GM12891 (cell line): ENCODE measurements at places on chromosomes 6 and 20.

DNA sequence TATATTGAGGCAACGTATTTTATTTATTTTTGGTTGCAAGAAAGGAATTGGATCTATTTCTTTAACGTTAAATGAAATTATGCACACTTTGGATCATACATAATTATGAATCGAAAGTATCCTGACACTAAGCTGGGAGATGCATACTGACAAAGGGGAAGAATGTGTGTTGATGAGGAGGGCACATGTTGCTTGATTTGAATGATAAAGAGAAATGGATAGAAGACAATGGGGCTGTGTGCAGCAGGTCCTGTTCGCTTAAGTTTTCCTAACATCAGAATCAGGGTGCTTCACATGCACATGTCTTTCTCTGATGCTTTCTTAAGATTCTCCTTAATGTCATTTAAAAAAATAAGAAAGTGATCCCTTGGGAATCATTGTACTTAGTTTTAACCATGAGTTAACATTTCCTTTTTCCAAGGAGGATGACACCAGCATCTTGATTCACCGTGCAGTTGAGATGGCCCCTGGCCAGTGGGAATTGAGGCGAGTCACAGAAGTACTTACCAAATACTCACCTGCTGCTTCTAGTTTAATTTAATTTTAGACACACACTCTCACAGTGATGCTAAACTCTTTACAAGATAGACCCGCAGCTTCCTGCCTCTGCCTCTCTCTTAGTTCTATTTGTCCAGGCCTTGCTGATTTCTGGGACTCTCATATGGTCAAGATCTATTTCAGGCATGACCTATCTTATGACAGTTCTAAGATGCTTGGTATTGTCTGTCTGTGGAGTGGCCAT, 116.5 kb downstream of the CLIC5 start:
- DNase-seq = no peak

GRCh38 chr6:5680095-5680494, 326.6 kb downstream of the NRN1 start:
- no peak for DNase-seq

GRCh38 chr20:22974354-22974753, 60.8 kb upstream of the SSTR4 start:
- DNase-seq = no peak

GRCh38 chr6:34207695-34208443, 28.8 kb upstream of the HMGA1 start:
- no peak for DNase-seq

DNA sequence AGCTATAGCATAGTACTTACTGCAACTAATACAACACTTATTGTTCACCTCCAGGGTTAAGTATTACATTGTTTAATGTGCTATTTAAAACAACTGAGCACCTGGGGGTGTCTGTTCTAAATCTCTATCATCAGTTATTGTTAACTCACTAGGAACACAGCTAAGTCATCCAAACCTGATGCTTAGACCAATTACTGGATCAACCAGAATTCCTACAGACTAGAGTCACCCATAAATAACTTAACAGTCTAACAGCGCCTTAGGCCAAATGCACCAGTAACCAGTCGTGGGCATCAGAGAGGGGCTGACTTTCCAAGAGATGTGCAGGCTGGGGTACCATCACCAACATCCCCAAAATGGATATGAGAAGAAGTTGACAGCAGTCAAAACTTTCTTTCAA, 110.7 kb downstream of the ADTRP start:
- no peak for DNase-seq

DNA sequence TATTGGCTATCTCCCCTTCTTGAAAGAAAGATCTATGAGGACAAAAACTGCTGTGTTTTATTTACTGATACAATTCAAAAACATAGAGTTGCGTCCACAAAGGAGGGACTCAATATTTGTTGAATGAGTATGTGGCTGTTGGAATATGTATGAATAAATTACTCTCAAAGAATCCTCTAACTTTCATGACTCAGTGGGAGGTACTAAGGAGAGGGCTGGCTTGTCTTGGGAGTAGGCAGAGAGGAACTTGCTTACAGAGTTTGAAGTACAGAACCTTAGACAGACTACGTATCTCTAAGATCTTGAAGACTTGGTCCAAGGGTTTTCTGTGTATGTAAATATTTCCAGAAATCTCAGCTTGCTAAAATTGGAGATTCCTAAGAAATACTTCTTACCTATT, 504.0 kb upstream of the PTCHD4 start:
- DNase-seq = no peak

DNA sequence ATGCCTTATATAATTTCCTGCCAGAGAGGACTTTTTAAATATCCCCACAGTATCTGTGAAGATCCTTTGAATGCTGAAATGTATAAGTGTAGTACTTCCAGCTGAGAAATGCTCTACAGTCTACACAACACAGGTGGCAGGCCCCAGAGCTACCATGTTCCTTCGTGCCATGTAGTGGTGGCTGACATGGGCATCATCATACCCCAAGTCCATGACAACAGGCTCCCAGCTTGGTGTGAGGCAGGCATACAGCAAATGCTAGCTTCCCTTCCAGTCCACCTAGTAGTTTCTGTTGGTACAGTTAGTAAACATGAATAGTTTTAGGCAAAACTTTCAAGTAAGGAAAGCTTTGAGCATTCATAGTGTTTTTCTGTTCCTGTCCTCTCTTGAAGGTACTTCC, 61.2 kb upstream of the EMILIN3 start:
- no peak for DNase-seq

- no peak for DNase-seq
Observed at GRCh38 chr20:44924541-44924940, 14.7 kb downstream of the PABPC1L start.

- DNase-seq = no peak
Observed at GRCh38 chr6:108020472-108021116, 53.9 kb downstream of the OSTM1 start.

- no peak for DNase-seq
Observed at GRCh38 chr6:2193931-2194330, 51.5 kb downstream of the GMDS start.

- DNase-seq = no peak
Observed at GRCh38 chr6:80319196-80319595, 212.7 kb downstream of the BCKDHB start.

DNA sequence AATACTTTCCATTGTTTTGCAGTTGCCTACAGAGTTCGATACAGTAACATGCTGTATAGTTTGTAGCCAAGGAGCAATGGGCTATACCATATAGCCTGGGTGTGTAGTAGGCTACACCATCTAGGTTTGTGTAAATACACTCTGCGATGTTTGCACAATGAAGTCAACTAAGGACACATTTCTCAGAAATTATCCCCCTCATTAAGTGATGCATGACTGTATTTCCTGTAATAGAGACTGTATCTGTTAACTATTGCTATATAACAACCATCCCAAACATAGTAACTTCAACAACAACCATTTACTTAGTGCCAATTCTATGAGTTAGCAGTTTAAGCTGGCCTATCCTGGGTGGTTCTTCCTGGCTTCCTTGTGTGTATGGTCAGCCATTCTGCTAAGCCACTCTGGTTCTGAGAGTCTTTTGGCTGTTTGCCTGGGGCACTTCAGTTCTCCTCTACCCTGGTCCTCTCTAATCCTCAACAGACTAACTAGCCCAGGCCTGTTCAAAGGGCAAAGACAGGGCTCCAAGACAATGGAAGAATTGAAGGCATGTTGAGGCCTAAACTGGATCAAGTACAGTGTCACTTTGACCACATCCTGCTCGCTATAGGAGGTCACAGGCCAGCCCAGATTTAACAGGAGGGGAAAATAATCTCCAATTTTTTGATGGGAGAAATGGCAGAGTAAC, 124.0 kb downstream of the PLCB1 start:
- no peak for DNase-seq

DNA sequence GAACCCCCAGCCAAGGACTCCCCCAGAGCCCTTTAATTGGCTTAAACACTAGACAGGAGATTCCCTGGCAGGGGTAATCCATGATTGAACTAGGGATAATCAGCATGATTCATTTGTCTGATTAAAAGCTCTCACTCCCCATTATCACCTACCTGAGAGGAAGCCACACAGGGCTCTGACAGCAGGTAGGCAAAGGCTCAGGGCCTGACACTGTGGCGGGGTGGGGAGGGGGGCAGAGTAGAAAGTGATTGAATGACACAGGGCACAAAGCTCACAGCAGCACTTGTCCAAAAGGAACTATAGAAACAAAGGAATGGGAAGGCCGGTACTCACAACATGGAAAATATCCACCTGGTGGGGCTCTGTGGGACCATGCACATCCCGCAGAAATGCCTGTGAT, 231.6 kb downstream of the MAFB start:
- DNase-seq = no peak

DNA sequence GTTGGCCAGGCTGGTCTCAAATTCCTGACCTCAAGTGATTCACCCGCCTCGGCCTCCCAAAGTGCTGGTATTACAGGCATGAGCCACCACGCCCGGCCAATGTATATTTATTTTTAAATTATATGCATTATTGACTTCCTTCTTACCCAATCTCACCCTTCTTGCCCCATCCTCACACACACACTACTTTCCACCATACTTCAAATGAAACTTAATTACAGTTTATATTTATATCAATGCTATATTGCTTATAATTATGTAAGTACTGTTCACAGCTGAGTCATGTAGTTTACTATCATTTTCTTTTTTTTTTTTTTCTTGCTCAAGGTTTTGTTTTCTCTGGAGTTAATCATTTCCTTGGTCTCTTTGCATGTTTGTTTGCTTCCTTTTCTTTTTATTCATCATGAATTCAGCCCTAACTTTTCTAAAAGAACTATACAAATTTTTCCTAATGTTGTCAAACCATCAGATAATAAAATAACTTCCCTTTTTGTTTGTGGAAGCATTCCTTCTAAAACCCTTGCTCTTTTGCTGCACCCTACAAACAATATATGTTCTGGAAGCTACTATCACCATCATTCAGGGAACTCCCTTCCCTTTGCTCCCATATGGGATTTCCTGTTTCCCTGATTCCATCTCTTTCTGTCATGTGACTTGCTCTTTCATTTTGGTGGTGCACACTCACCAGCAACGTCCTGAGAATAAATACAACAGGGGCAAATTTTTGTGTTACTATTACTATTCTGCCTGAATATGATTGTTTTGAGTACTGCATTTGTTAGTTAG, 201.7 kb upstream of the SASH1 start:
- no peak for DNase-seq

DNA sequence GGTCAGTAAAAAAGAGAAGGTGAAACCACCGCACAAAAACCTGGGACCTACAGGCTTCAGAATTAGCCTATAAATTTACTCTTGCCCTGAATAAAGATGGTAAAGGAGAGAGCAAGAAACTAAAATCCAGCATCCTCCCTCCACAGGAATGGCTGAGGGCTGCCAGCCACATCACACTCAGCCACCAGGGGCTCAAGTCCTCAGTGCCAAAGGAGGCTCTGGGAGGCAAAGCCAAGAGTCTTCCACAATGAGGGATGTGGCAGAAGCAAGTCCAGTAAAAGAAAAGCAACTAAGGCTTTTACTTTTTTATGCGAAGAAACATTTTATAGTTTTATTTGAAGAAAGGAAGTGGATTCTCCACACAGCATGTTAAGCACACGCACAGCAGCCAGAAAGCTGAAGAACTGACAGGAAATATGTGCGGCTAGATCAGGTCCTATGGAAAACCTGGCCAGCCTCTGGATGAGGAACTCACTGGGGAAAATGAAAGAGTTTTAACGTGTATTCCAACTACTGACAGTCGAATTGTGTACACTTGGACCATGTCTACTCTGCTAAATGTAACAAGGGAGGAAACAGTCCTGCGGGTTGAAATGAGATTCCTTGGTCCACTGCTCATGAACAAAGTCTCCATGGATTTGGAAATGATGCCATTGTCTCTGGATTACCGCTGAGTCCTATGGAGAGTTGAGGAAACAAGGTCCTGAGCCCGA, 219.4 kb upstream of the SSTR4 start:
- DNase-seq = no peak

DNA sequence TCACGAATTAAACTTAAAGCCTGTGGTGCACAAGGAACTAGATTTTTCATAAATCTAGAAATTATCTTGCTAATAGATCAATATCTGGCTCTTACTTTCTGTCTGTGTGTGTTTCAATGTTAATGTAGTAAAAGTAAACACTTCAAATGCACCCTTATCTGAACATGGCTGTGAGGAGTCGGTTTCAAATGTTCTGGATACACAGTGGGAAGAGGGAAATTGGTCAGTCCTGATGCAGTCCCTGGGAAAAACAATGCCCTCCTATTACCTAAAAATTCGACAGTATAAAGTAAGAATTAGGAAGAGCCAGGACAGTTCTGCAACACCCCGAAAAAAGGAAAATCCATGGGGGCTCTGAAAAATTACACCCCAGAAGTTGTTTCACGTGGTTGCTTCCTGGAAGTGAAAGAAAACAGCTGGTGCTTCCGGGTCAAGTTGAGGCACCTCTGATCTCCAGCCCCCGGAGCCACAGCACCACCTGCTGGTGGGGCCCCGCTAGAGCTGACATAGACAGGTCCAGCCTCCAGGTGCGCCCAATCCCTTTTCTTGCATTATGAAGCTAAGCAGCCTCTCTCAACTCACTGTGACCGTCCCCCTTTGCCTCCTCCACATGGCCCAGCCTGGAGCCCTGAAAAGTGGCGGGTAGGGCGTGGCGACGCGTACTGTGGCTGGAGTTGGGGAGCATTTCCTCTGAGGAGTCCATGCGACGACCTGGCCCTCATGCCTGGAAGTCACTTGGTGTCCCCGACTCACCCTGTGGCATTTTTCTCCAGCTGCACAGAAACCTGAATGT, 8.3 kb downstream of the SEMG2 start:
- peak; percentile 13 for DNase-seq

DNA sequence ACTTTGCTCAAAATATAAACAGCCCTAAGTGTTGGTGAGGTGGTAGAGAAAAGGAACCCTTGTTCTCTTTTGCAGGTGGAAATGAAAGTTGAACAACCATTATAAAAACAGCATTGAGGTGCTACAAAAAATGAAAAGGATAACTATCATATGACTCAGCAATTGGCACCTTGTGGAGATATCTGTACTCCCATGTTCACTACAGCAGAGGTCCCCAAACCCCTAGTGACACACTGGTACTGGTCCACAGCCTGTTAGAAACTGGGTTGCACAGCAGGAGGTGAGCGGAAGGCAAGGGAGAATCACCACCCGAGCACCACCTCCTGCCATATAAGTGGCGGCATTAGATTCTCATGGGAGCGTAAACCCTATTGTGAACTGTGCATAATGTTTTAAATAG, 267.4 kb upstream of the THEMIS start:
- DNase-seq = no peak

- DNase-seq = no peak
Observed at GRCh38 chr20:35133031-35133430, 14.1 kb downstream of the EDEM2 start.

DNA sequence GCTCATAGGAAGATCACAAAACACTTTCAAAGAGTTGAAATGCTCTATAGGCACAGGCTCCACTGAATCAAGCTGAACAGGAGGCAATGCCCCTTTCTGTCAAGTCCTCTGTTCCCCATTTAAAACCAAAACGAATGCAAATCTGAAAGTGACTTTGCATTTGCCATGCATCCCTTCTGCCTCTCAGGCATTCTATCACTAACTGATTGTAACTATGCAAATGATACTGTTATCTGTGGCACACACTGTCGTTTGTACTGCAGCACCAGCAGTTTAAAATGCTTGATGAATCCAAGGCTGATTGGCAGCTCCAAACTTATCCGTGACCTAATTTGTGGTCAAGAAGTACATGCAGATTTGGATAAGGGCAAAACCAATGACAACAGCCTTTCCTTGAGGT, 1067.5 kb upstream of the MAP3K7 start:
- DNase-seq = no peak
